Astrocyte (in vitro differentiated cells and primary cell): ENCODE measurements at places on chromosomes 7 and 10. TPM values are rescaled to one million over a fixed set of nuclear protein-coding genes. Genes with fewer than 3 reads are reported as not detected.

The CLEC2L gene
- not detected in 2 replicates for total RNA-seq

The RNF133 gene
- total RNA-seq: 0.30 and 0.41 TPM in 2 replicates

DNA sequence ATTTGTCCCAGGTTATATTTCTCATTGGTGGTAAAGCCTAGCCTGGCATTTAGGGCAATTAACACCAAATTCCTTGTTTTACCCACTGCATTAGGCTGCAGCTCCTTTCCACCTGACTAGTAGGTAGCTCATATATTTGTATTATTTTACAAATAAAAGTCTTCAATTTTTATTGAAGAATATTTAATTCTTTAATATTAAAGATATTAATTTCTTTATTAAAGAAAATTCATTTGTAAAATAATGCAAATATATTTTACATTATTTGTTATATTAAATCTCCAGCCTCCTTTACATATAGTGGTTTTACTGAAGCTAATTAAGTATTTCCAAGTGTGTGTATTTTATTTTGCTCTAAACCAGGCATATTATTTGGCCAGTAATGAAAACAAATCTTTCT lies 361.2 kb downstream of the GPR158 start:
- no peak for DNase-seq

The CACNA2D1 gene
- 53.4 and 65.4 TPM in 2 replicates for total RNA-seq

- no peak for DNase-seq
These were observed 194.7 kb downstream of the ARHGAP21 start for GRCh38 chr10:24528946-24529345.

The SPDYE2 gene
- not detected in 2 replicates for total RNA-seq

The CDHR3 gene
- 1.8 and 3.1 TPM in 2 replicates for total RNA-seq

The ANKRD61 gene
- total RNA-seq: 0.18 and 0.31 TPM in 2 replicates

- no peak for DNase-seq
These were observed 198.5 kb downstream of the INHBA start for GRCh38 chr7:41504214-41504980.

The PSD gene
- 8.8 and 11.7 TPM in 2 replicates for total RNA-seq

DNA sequence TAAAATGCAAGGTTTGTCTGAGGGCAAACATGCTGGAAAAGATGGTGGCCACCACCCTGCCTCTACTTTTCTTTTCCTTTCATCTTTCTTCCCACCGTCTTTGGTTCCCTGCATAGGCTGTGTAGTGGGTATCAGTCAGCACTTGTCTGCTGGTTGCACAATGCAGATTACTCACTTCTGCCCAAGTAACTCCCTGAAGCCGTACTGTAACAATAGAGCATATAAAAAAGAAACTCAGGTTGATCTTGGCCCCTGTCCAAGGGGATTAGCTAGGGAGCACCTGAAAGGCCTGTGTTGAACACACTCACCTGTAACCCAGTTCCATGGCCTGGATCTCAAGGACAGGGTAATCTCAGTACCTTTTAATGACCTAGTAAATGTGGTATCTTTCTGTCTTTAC lies 533.0 kb upstream of the GALNT17 start:
- peak; percentile 43 for DNase-seq

The PNLIPRP3 gene
- not detected in 2 replicates for total RNA-seq

DNA sequence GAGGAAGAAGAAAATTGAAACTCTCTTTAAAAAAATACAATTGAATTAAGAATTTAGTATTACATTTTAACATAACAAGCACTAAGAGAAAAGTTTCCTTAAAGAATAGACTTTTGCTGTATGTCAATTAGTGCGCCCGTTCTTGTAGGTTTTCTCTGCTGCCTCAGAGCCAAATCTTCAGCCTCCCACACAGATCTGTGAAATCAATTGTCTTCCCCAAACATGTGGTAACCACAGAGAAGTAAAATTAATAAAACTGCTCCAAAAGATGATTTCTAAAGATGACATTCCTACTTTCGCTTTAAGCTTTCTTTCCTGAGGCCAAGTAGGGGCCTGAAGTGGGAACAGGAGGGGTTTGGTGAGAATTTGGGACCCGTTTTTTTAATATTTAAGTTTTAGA lies 113.2 kb upstream of the ADO start:
- DNase-seq: no peak

The DGKI gene
- total RNA-seq: 6.3 and 7.5 TPM in 2 replicates

The ECHDC3 gene
- 1.9 and 2.1 TPM in 2 replicates for total RNA-seq

DNA sequence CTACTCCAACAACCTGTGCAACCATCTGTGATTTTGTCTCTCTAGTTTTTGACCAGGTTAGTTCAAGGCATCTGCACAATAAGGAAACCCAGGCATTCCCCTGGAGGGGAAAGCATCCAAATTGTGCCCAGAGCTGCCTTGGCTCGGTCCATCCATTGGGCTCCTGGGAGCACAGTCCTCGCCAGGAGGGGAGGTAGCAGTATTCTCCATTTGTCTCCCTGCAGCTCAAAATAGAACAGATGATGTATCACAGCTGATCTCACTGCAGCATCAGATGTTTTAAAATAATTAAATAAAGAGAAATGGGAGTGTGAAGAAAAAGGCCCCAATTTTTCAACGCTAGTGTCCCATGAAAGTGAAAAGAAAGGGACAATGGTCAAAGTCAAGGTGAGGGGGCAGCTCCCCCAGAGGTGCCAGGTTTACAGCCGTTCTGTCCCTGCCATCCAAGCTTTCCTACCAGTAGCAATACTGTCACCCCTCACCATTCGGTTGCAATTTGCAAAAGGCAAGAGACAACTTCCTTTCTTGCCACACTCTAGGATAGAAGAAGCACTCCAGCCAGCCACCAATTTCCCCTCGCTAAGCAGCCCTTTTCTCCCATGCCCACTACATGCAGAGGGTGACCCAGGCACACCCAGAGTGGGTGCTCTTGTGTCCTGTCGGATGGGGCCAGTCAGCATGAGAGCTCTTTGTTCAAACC lies 43.7 kb downstream of the KCNMA1 start:
- DNase-seq: no peak
